Peyer's patch (tissue), 4 donors: ENCODE measurements at places on chromosomes 12 and 14. TPM values are rescaled to one million over a fixed set of nuclear protein-coding genes. Genes with fewer than 3 reads are reported as not detected.

Gene HAL
- total RNA-seq: not detected

Gene VRTN
- total RNA-seq: 0.57 TPM

Gene PLEKHG7
- 19.0 TPM for total RNA-seq

Gene NDRG2
- total RNA-seq: 85.6 TPM

DNA sequence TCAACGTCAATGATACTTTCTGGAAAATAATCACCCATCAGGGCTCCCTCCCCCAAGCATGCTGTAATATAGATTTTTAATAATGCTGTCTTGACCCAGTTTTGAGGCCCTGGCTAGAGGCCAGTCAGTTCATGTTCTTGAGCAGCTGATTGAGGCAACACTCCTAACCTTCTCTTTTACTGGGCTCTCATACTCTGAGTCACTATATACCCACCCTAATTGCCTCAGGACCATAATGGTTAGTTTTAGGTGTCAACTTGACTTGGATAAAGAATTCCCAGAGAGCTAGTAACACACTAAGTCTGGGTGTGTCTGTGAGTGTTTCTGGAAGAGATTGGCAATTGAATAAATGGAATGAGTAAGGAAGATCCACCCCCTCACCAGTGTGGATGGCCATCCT lies 527.0 kb upstream of the ATP2B1 start:
- no peak for DNase-seq

DNA sequence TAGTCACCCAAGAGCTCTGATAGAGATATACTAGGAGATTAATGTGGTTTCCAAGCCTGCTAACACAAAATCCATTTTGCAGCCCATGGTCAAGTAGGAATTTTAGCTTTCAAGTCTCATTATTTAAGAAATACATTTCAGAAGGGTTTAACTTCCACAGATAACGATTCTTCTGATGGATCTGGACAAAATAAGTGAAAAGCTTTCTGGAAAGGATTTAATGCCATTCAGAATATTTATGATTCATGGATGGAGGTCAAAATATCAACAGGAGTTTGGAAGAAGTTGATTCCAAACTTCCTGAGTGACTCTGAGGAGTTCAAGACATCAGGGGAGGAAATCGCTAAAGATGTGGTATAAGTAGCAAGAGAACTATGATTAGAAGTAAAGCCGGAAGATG lies 214.6 kb downstream of the ATXN7L3B start:
- no peak for DNase-seq

DNA sequence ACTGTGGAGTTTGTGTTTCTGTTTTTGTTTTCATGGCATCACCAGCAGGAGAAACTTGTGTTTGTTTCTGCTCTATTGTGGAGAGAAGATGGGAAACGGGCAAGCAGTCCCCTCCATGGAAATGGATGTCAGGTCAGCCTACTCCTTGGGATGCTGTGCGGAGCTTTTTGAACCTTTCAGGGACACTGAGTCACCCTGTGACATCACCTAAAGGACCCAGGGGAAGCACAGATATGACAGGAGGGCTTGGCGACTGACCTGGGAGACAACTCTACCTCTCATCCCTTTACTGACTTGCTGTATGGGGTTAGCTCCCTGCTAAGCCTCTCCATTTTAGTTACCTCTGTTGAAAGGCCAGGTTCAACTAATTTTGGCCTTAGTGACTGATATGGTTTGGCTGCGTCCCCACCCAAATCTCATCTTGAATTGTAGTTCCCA lies 706.9 kb upstream of the TMEM132C start:
- DNase-seq: no peak

DNA sequence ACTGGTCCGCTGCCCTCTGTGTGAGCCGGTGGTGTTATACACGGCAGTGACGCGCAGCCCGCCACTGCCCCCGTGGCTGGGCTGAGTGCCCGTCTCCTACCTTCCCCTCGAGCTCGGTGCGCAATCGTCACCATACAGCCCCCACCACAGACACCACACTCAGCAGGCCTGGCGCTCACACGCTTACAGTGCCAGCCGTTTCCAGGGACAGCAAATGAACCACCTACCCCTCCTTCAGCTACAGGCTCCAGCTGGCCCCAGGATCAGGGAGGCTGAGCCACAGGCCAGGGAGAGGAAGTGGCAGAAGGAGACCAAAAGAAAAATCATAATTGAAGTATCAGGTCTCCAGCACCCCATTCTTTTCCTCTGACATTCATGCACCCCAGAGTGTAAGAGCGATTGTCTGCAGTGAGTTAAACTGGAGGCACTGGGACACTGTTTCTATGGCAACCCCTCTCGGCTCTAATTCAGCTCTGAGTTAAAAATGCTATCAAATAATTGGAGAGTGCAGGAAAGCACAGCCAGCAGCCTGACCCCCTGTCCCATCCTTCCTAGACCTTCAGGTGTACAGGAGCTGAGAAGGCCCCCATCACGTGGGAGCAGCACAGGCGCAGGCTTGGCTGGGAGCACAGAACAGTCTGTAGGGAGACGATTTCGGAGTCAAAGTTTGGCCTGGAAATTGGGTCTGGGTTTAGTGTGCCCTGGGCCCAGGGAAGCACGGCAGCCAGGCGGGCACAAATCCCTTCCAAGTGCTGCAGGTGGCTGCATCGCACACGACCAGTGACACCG lies 18.0 kb downstream of the LRTM2 start:
- no peak for DNase-seq

GRCh38 chr12:107684990-107685359 lies 624 bp upstream of the PWP1 start:
- no peak for DNase-seq
